Stimulated activated CD8-positive, alpha-beta memory T cell treated with anti-CD3 and anti-CD28 coated beads, Interleukin-15, amount 100 ng/mL, for 24 hours (primary cell): ENCODE measurements at places on chromosomes 3 and 15.

GRCh38 chr3:52844290-52844975 is 9.6 kb upstream of the MUSTN1 start:
- no peak for DNase-seq

- DNase-seq, result no peak
These were observed 24.6 kb upstream of the MCCC1 start for GRCh38 chr3:183123891-183124290.

DNA sequence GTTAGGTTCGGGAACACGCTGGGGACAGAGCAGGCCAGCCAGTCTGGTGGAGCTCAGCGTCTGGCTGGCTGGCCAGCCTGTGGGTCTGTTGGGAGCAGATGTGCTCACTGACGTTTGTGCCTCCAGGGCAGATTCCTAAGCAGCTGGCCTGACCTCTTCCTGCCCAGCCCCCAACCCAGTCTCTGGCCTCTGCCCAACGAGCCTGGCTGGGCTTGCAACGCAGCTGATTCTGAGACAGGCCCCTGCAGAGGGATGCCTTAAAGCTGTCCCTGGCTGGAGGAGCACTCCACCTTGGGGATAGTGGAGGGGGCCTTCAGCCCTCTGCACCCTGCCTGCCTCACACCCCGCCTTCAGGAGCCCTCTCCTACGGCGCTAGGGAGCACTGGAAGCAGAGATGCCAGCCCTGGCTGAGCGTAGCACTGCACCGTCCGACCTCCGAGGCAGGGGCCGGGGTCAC is 46.0 kb downstream of the KLF13 start:
- DNase-seq, result no peak

GRCh38 chr3:195897853-195898415 is 10.4 kb downstream of the TNK2 start:
- no peak for DNase-seq

DNA sequence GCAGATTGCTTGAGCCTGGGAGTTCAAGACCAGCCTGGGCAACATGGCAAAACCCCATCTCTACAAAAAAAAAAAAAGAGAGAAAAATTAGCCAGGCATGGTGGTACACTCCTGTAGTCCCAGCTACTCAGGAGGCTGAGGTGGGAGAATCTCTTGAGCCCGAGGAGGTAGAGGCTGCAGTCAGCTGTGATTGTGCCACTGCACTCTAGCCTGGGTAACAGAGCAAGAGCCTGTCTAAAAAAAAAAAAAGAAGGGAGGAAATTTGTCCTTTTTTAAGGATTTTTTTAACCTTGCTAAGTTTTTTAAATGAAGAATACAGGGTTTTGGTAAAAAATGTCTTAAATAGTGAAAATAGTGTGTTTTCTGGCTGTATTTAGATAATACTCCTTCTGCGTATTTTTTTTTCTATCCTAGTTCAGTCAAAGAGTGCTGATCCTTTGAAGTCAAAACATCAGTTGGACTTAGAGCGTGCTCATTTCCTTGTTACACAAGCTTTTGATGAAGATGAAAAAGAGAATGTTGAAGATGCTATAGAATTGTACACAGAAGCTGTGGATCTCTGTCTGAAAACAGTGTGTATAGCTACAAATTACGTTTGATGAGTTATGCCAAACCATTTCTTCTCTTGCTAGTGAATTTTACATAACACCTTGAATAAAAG is 11.1 kb downstream of the CAPN7 start:
- DNase-seq, result no peak

DNA sequence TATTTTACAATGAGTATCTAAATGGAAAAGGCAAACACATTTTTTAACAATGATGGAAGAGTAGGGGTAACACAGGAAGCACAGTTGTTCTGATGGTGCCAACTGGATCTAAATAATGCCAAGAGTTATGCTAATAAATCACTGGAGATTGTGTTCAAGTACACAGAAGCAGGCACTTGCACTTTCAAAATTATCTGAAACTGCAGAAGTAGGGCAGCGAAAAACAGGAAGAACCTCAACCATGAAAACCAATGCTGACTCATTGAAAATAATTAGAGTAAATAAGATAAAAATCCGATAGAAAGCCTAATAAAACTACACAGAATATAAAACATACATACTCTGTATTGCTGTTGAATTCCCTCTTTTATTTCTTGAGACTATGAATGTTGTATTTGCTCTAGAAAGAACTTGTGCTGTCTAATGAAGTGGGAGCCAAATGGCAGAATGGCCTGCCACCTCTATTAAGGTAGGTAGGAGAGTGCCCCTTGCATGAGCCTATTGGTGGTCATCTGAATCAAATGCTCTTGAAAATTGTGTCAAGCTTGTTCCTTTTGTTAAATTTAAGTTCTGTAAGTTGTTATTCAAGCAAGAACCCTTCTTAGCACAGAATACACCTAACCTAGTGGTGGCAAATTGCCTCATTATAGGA is 93.7 kb downstream of the ABI3BP start:
- no peak for DNase-seq

DNA sequence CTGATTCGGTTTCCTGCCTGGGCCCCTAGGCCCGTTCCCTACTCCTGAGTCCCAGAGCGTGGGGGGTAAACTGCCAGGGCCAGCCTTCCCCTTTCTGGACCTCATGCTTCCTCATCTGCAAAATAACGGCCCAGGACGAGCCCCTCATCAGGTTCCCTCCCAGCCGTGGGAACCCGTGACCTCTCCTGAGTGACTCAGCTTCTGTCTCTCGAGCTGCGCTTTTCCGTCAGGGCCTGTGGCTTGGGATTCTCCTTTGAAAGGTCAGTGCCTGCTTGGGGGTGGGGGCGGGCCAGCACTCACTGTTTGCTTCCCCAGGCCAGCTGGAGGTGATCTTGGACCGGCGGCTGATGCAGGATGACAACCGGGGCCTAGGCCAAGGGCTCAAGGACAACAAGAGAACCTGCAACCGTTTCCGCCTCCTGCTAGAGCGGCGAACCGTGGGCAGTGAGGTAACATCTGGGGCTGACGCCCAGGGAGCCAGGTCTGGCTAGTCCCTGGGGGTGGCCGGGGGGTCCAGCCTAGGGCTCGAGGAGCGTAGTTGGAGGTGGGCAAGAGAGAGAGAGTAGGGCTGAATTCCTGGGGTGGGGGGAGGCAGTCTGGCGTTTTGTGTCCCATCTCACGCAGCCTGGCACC is 12.8 kb downstream of the MAN2A2 start:
- no peak for DNase-seq

DNA sequence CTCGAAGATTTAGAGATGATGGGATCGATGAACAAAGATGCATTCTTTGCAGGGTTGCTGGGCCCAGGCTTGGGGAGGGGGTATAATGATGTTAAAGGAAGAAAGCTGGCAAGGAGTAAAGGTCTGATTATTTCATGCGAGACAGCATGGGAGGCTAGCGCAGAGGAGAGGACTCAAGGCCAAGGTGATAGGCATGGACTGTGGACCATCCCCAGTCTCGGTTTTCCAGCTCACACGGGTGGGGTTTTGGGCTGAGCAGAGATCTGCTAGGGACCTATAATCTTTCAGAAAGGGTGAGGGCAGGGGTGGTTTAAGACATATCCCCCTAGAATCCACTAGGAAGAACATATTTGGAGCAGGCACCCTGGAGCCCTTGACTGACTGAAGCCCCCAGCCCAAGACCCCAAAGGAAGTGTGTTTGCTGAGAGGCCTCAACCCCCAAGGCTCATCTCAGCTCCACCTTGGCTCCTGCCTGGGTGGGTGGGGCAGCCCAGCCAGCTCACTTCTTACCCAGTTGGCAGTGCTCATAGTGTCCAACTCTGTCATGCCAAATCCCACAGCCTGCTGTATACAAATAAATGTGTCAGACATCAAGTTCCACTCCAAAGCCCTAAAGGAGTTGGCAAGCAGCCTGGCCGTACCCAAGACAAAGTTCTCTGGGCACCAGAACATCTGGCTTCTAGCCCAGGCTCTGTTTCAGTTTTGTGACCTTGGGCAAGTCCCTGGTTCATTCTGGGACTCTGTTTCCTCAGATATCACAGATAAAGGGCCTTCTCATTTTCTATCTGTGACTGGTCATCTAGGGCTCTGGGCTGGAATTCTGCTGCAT is 17.9 kb downstream of the ACSBG1 start:
- no peak for DNase-seq

DNA sequence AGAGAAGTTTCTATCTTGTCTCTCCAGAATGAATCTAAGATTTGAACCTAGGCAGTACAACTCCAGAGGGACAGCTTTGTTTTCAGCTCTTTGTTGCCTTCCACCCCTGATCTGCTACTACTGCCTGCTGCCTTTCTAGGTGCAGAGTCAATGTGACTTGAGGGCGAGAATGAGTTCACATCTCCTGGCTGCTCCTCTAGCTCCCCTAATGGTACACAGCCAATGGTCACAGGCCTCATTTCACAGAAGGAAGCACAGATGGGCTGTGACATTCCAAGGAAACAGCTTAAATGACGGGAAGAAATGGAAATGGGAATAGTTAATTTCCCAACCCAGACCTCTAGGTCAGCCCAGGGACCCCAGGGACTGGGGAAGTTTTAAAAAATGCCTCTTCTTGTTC is 32.4 kb downstream of the FAM43A start:
- DNase-seq, result no peak

GRCh38 chr3:177615015-177615414 is 417.7 kb upstream of the TBL1XR1 start:
- DNase-seq, result no peak

DNA sequence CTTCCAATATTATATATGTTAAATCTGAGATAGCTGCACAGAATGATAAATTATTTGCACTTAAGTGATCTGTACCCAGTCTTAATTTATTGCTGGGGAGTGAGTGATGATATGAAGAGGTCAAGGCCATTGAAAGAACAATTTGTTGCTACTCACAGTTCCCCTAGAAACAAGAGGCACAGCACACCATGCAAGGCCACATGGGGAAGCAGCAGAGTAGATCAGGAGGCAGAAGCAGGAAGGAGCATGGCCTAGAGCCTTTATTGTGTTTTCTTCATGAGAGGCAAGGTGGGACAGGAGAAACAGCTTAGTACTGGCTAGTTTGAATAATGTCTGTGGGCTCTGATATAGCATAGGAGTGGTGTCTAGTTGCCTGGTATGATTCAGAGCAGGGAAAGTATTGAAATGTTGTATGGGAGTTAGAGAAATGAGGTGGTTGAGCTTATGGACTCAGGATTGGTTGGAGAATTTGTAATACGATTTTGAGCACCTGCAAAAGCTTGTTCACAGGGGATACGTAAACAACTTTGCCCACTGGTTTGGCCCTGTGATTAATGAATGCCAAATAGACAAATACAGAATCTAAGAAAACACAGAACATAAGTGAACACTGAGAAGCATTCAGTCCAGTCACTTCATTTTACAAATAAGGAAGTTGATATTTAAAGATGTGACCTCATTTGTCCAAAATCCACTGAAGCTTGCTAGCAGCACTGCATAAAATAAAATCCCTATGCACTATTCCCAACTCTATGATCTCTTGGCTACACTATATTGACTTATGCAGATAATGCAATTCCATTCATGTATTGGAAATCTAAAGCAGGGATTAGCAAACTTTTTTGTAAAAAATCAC is 71.7 kb downstream of the TMCO5A start:
- DNase-seq, result no peak

DNA sequence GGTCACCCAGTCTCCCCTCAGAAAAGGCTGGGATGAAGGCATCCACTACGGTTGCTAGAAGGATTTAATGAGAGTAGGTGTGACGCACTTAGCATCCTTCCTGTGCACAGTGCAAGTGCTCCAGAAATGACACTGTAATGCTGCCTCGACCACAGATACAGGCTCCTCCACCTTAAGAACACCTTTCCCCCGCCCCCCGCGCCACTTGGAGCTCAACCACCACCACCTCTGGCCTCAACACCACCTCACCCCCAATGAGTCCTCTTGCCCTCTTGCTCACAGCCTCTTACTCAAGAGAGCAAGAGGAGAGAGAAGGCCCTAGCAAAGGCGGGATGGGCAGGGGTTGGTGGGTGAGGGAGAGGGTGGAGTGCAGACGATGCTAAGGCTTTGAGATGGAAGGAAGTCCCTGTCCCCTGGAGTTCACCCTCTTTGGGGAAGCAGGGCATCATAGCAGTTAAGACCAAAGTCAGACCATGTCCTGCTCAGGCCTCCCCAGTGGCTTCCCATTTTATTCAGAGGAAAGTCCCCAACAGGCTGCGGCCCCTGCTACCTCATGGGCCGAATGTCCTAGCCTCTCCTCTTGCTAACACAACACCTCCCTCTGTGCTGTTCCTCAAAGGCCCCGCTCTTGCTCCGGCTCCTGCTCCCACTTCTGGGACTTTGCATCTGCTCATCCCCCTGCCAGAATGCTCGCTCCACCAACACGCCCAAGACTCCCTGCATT is 8.3 kb downstream of the STARD5 start:
- DNase-seq, result no peak

GRCh38 chr3:61743067-61743466 is 181.7 kb downstream of the PTPRG start:
- no peak for DNase-seq

GRCh38 chr3:134796281-134797056 is 1.4 kb downstream of the EPHB1 start:
- DNase-seq, result no peak

DNA sequence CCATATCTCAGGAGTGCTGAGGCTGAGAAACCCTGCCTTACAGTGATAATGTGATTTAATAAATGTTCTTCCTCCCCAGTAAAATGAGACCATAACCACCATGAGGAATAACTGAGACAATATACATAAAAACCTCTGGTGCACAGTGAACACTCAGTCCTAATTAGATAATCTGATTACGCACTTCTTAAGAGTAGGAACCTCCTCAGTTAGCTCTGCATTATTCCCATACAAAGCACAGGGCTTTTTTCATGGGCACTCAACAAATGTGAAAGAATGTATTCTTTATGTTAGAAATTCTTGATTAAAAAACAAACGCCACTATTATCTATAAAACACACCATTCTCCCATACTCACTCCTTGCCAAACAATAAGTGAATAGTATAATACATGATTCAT is 97.0 kb downstream of the TNIK start:
- no peak for DNase-seq

- no peak for DNase-seq
These were observed 8.0 kb downstream of the PLXNA1 start for GRCh38 chr3:126990890-126991289.

- DNase-seq, result no peak
These were observed 596.7 kb downstream of the PDCD6IP start for GRCh38 chr3:34394978-34395748.
